ENCODE measurements at places on chromosomes 5 and 9.

DNA sequence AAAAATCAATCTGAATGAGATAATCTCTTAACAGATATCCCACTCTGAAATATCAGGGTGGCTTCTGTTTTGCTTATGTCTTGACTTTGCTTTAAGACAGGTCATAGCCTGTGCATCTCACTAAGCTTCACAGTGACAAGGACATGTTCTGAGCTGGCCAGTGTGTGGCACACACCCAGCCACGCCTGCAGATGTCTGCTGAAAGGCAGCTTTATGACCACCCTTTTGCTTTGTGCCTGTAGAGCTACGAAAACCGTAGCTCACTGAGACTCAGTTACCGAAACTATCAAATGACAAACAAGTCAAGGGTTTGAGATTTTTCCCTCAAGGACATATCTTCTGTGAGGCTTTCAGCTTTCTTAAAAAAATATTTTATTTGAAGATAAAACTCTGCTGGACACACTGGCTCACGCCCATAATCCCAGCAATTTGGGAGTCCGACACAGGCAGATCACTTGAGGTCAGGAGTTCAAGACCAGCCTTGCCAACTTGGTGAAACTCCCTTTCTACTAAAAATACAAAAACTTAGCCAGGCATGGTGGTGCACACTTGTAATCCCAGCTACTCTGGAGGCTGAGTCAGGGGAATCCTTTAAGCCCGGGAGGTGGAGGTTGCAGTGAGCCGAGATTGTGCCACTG, 233.2 kb downstream of the SPATA31A1 start:
- no peak for DNase-seq

GRCh38 chr5:160685219-160685618, 166.8 kb downstream of the ATP10B start:
- DNase-seq = no peak

GRCh38 chr5:83864652-83865051, 144.0 kb upstream of the HAPLN1 start:
- DNase-seq = no peak

- DNase-seq = no peak
These were observed 14.4 kb downstream of the DOCK8 start for GRCh38 chr9:228929-229695.

GRCh38 chr5:59061377-59061776, 478.5 kb downstream of the RAB3C start:
- no peak for DNase-seq

DNA sequence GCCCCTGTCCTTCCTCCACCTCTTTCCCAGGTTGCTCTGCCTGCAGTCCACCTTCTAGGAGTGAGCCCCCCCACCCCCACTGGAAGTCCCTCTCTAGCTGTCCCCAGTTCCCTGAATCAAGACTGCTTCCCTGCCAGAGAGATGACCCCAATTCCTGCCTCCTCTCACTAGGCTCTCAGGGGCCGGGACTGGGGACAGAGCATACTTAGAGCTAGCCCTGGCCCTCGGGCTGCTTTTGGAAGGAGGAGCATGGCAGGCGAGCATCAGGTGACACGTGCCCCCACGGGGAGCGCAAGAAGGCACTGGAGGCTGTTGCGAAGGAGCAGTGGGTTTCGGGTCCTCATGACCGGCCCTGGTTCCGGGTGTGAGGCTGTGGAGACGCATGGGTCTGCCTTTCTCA, 9.7 kb downstream of the TRAF2 start:
- DNase-seq = no peak

DNA sequence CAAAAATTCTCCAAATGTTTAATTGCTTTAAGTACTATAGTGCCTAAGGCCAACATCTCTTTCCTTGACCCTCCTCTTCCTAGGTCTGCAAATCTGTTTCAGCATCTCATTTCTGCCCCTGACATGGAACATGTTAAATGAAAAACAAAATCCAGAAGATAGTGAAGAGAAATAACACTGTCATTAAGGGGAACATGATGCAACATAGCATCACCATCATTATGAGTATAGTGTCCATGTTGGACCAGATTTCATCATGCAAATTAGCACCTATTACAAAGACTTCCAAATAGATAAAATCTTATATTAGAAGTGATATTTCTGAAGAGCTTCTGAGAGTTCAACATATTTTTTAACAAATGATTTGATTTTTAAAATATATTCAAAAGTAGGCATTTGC, 375.2 kb downstream of the PTPRD start:
- DNase-seq = no peak

Measured in putamen (tissue), 1 donor.